ENCODE measurements at places on chromosomes 1 and 21. TPM values are rescaled to one million over a fixed set of nuclear protein-coding genes. Genes with fewer than 3 reads are reported as not detected.

GRCh38 chr1:92372164-92372563 lies 73.3 kb downstream of the RPAP2 start:
- no peak for DNase-seq

The IVL gene
- 21.5 TPM for polyA plus RNA-seq

The PTGFRN gene
- polyA plus RNA-seq: 79.4 TPM

The HMGB4 gene
- polyA plus RNA-seq: not detected

GRCh38 chr21:34878501-34878900 lies 170.6 kb downstream of the RUNX1 start:
- no peak for DNase-seq

GRCh38 chr1:190207733-190208132 lies 269.9 kb downstream of the BRINP3 start:
- DNase-seq: no peak

DNA sequence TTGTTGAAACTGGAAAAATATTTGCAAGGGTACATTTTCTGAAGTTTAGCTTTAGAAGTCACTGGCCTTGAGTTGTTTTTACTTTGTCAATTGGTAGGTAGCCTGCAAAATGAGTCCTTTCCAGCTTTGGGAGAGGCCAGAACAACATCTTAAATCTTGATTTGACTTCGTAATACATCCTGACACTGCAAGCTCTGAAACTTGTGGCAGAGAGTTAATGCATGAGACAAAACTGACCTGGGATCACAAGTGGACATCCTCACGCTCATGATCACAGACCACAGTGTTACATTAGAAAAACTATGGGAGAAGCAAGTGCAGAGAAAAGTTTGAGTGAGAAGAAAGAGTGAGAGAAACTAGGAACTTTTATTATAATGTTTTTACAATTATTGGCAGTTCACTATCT lies 550.9 kb downstream of the USP25 start:
- DNase-seq: no peak

DNA sequence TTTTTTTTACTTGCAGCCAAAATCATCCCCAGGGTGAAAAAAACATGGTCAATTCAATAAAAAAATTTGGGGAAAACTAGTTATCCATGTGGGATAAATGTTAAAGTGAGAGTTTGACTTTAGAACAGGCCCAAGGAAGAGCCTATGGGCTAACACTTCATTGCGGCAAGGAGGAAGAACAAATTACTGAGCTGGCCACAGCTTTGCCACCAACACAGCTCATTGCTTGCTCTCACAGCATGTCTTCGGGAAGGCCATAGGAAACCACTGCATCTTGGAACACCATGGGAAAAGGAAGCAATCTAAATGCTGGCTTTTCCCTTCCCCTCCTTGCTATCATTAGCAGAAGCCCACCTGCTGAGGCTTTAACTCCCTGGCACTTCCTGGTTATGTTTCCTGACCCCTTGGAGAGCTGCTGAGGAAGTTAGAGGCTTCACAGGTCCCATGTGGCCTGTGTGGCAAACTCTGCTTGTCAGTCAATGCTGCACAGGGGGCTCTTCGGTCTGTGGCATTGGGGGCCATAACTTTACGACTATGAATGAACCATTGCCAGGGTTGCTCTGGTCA lies 86.0 kb downstream of the SLC25A24 start:
- DNase-seq: no peak

- peak; percentile 48 for DNase-seq
These were observed 192.3 kb downstream of the SLC45A1 start for GRCh38 chr1:8510041-8510823.

The KIF17 gene
- 0.41 TPM for polyA plus RNA-seq

DNA sequence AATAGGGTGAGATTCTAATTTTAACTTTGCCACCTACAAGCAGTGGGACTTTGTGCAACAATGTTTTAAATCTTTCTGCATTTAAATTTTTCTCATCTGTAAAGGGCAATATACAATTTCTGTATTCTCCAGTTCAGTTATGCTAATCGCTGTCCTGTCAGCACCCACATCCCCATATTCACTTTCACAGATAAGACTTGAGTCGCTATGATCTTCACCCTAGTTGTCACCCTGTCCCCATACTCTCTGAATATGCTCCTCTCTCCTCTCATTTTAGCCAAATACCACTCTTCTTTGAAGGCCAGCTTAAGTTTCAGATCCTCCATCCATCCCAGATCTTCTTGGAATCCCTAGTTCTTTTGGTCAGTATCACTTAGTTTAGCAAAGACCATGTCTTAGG lies 8.8 kb downstream of the DDR2 start:
- DNase-seq: no peak

The FHAD1 gene
- polyA plus RNA-seq: 0.03 TPM

DNA sequence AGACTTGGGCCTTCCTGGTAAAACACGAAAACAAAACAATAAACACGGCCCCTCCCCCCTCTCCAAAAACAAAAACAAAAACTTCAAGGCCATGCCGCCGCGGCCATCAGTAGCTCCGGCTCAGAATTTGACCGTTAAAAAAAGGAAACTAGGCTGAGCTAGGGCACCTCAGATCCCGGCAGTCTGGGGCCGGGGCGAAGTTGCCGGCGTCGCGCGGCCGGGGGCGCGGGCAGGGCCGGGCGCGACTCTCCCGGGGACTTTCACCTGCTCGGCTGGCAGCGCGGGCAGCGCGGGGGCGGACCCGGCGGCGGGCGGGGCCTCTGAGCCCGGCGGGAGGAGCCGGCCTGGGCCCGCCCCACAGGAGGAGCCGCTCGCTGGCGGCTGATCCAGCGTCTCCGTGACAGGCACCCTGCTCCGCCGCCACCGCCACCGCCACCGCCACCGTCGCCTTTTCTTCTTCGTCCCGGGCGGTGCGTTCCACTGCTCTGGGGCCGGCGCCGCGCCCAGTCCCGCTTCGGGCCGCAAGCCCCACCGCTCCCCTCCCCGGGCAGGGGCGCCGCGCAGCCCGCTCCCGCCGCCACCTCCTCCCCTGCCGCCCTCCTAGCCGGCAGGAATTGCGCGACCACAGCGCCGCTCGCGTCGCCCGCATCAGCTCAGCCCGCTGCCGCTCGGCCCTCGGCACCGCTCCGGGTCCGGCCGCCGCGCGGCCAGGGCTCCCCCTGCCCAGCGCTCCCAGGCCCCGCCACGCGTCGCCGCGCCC lies at the start of gene NOS1AP:
TSS of gene NOS1AP (plus strand) at position 358 of the 760 bp plus-strand sequence. CDS start 487 bp downstream, outside the sequence.
- peak; percentile 68 for DNase-seq

The TRABD2B gene
- 0.16 TPM for polyA plus RNA-seq

DNA sequence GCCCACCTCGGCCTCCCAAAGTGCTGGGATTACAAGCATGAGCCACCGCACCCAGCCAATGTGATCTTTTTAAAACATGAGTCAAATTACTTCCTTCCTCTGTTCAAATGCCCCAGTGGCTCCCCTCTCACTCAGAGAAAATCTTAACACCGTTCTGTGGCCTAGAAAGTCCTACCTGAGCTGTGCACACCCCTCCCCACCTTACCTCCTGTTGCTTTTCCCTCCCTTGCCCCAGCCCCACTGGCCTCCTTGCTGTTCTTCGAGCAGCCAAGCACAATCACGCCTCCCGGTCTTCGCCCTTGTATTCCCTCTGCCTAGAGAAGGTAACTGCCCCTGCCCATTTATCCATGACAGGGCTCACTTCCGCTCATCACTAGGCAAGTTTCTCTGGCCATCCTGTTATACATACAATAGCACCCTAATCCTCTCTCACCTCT lies 62.6 kb upstream of the RPL11 start:
- no peak for DNase-seq

- DNase-seq: no peak
These were observed 9.2 kb downstream of the NR5A2 start for GRCh38 chr1:200036619-200037270.

GRCh38 chr1:58570817-58571216 lies 6.2 kb downstream of the TACSTD2 start:
- peak; percentile 66 for DNase-seq

GRCh38 chr1:111323231-111323630 lies 32.6 kb downstream of the CHIA start:
- DNase-seq: peak; percentile 28

GRCh38 chr1:52139817-52140540 lies 1.9 kb upstream of the ZFYVE9 start:
- DNase-seq: peak; percentile 92

The FCRL2 gene
- not detected for polyA plus RNA-seq

- peak; percentile 55 for DNase-seq
These were observed 61.4 kb upstream of the KIRREL1 start for GRCh38 chr1:157932069-157932468.

The CNIH3 gene
- polyA plus RNA-seq: 6.4 TPM

The FNBP1L gene
- 15.4 TPM for polyA plus RNA-seq

The SAMD11 gene
- not detected for polyA plus RNA-seq

GRCh38 chr1:169495046-169495775 lies 9.5 kb upstream of the SLC19A2 start:
- DNase-seq: peak; percentile 77

- no peak for DNase-seq
These were observed 199.3 kb downstream of the TOMM20 start for GRCh38 chr1:234929369-234929768.
